ENCODE measurements at places on chromosomes 2 and 18. TPM values are rescaled to one million over a fixed set of nuclear protein-coding genes. Genes with fewer than 3 reads are reported as not detected.

DNA sequence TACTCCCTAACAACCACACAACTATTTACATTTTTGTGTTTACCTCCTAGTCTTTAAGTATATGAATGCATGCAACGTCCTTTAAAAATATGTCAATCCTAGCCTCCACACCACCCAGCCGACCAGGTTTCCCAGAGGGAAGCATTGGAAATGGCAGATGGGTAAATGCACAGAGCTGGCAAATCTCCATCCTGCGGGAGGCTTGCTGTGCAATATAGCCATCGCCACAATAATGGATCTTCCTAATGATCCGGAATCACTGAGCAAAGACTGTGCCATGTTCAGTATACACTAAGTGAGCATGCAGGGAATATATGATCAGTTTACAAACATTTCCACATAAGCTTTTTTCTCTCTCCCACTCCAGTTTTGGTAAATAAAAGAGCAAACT is 131.8 kb downstream of the NEDD4L start:
- DNase-seq = no peak

DNA sequence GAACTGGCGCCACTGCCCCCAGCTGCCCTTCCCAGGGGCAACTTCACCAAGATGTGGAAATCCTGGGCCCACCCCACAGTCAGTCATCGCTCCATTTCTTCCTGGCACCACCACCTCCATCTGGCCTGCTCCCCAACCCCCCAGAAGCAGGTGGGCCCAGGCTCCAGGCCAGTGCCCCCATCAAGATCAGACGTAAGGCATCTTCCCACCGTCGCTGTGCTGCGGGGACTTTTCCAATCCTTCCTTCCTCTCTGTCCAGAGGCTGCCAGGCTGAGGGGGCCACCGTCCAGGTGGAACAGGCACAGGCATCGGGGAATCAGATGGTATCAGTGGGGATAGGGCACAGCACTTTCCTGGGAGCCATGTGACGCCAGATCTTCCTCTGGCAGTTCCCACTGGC is 8.1 kb downstream of the PRLH start:
- DNase-seq = no peak

DNA sequence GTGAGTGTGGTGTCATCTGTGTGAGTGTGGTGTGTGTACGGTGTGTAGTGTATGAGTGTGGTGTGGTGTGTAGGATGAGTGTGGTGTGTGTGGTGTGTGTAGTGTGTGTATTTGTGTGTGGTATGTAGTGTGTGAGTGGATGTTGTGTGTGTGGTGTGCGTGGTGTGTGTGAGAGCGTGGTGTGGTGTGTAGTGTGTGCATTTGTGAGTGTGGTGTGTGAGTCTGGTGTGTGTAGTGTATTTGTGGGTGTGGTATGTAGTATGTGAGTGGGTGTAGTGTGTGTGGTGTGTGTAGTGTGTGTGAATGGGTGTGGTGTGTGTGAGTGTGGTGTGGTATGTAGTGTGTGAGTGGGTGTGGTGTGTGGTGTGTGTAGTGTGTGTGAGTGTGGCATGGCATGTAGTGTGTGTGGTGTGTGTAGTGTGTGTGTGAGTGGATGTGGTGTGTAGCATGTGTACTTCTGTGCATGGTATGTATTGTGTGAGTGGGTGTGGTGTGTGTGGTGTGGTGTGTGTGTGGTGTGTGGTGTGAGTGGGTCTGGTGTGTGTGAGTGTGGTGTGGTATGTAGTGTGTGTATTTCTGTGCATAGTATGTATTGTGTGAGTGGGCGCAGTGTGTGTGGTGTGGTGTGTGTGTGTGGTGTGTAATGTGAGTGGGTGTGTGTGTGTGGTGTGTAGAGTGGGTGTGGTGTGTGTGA is 227.8 kb downstream of the BCL2 start:
- DNase-seq = no peak

DNA sequence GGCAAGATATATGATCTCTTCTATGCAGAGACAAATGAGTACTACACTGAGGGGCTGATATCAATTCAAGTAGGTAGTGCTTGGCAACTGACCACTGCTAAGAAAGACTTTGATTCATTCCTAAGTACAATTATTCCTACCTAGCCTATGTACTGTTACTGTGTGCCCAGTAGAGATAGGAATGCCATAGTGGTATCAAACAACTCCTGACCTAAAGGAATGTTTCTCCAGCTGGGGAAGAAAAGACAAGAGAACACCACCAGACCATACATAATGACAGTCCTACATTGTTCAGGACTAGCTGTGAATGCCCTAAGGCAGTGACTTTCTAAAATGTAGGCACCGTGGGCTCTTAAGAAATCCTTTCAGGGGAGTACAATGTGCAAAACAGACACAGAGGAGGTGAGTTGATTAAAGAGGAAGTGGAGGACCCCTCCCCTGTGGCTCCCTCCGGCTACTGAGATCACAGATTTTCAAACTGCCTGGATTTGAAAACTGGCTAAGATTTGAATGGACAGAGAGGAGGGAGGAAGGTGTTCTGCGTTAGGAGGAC is 89.1 kb downstream of the ANTXR1 start:
- no peak for DNase-seq

Gene ABCB11
- total RNA-seq = 0.32 TPM

Data from Right ventricle myocardium inferior (tissue), 1 donor.